ENCODE measurements at places on chromosomes 3 and 15.

GRCh38 chr15:51060030-51060673 lies 34.6 kb downstream of the TNFAIP8L3 start:
- no peak for DNase-seq

GRCh38 chr15:40006646-40007045 lies 32.3 kb downstream of the SRP14 start:
- DNase-seq: no peak

DNA sequence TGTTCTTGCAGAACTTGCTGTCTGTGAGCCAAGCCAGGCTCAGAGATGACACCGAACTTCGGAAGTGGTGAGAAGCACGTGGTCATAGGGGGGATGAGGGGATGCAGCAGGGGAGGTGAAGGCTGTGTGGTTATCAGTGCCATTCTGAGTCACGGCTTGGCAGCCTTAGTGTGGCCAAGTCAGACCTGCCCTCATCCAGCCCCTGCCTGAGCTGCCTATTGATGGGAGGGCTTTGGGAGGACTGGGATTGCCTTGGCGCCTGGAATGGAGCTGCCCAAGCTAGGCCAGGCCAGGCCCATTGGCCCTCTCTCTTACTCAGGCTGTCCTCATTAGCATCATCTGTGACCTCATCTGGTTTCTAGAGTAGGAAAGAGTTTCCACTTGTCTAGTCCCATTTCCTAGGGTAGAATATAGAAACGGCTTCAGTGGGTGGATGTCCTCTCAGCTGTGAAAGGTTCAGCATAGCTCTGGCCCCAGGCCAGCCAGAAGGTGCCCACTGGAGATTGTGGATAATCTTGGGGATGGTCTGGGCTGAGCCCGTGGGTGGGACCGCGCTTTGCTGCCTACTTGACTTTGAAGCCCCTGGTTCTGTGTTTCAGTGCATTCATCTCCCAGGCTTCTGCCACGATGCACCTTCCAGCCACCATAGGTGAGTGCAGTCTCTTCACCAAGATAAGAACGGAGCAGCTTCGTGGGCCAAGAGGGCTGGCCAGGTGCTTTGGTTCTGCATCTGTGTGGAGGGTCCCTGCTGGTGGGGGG lies 7.2 kb downstream of the FAH start:
- no peak for DNase-seq

GRCh38 chr3:175980486-175981090 lies 1121.5 kb downstream of the NAALADL2 start:
- DNase-seq: no peak

GRCh38 chr15:97525809-97526208 lies 434.7 kb upstream of the ARRDC4 start:
- no peak for DNase-seq

GRCh38 chr15:68298336-68298735 lies 20.8 kb downstream of the FEM1B start:
- no peak for DNase-seq

DNA sequence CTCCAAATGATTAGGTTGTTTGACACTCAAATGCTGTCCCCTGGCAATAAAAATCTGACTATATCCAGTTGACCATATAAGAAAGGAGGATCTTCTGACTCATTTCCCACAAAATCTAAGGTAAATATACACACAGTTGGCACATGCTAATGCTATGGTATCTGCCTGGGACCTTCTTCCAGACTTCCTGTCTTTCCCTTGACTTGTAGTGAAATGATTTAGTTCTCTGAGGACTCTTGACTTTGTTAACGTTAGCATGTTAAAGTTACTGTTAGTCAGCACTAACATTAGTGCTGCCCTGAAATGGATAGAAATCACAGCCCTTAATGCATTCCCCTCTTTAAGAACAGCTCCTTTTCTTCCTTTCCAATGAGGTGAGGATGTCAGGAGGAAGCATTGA lies 124.3 kb upstream of the LSAMP start:
- DNase-seq: no peak

DNA sequence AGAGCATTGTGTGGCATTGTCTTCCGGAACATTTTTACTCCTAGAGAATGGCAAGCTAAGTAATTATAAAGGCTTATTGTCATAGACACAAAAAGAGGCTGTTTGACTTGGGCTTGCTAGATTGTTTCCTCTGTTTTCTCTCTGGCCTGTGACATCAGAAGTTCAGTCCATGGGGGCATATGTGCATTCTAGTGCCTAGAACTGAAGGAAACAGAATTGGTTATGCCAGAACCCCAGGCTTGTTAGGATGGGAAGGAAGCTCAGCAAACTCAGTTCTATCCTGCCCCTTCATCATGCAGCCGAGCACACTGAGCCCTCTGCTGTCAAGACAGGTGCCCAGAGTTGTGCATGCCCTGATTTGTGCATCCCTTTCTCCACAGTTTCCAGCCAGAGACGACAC lies 131.3 kb downstream of the PDE8A start:
- no peak for DNase-seq

DNA sequence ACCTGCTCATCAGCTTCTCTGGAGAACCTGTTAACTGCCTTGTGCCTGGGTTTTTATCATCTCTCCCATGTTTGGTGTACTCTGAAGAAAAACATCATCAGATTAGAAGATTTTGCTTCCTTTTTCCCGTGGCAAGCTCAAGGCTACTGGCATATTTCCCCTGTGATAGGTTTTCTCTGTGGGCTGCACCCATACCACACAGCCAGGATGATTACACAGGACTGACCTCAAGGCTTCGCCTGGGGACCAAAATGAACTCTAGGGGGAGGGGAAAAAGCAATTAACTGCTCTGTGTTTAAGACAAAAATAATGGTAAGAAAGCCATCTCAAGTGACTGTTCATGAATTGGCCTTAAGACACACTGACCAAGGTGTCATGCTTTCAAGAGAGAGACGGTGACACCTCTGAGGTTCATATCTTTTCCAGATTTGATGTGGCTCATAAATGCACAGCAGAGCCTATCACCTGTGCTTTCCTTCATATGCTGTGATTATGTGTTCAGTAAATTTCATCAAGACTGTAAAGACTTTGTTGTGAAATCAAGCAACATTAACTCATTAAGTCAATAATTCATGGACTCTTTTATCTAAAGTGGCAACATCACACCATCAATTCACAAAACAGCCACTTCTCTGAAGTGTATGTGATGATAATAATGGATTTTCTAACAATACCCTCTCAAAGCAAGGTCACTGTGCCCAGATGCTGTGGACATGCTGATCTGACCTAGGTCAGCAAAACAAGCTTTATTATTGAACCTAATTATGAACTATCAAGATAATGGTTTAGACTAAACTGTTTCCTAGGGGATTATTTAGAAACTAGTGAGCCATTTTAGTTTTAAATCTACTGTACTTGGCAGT lies 427.9 kb downstream of the WDR72 start:
- DNase-seq: no peak

DNA sequence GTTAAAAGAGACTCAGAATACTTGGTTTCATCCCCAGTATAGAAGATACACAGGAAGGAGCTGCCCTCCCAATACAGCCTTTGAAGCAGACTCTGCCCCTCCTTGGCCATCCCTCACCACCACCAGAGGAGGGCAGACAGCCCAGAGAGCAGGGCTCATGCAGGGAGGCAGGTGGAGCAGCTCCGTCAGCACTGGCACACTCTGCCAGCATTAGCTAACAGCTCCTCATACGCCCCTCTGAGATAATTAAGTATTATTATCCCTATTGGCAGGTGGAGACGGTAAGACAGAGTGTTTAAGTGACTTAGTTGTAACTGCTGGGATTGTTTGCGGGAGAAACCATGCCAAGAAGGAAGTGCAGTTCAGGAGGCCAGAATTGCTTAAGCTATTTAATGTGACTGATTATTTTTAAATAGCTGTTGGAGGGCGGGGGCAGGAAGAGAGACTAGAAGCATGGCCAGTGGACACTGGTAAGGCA lies 434.0 kb downstream of the EPHB1 start:
- DNase-seq: peak; percentile 6

GRCh38 chr3:154729741-154730140 lies 299.8 kb upstream of the GPR149 start:
- DNase-seq: no peak

DNA sequence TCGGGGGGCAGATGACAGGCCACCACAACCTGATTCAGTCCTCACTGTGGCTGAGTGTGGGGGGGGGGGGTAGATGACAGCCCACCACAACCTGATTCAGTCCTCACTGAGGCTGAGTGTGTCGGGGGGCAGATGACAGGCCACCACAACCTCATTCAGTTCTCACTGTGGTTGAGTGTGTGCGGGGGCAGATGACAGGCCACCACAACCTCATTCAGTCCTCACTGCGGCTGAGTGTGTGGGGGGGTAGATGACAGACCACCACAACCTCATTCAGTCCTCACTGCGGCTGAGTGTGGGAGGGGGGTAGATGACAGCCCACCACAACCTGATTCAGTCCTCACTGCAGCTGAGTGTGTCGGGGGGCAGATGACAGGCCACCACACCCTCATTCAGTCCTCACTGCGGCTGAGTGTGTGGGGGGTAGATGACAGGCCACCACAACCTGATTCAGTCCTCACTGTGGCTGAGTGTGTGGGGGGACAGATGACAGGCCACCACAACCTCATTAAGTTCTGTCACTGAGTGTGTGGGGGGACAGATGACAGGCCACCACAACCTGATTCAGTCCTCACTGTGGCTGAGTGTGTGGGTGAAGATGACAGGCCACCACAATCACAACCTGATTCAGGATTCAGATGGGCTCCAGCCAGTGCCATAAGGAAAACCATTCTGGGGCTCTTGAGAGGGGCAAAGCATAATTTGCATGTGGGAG lies 16.9 kb downstream of the ZNF717 start:
- no peak for DNase-seq

Measured in HT-29 (cell line).